ENCODE measurements at places on chromosomes 4 and X. TPM values are rescaled to one million over a fixed set of nuclear protein-coding genes. Genes with fewer than 3 reads are reported as not detected.

Gene GSPT2
- total RNA-seq = 7.4 TPM

Gene GAGE13
- total RNA-seq = not detected

Gene GRPR
- total RNA-seq = not detected

Gene GYPE
- total RNA-seq = 0.29 TPM

Gene COL25A1
- not detected for total RNA-seq

Gene DRD5
- total RNA-seq = not detected

Gene GAGE1
- total RNA-seq = not detected

Gene MGAT4D
- not detected for total RNA-seq

Gene SHISA3
- total RNA-seq = not detected

Gene C4orf50
- not detected for total RNA-seq

Gene MSANTD1
- total RNA-seq = 1.6 TPM

Gene MAGEH1
- total RNA-seq = 24.3 TPM

Gene TRAM1L1
- not detected for total RNA-seq

Gene CCNQ
- total RNA-seq = 13.0 TPM

Gene CYTL1
- total RNA-seq = not detected

Gene ARMCX4
- total RNA-seq = 7.2 TPM
